ENCODE measurements at places on chromosomes 6 and 20. TPM values are rescaled to one million over a fixed set of nuclear protein-coding genes. Genes with fewer than 3 reads are reported as not detected.
A peak's percentile ranks its signal among the peaks of the same experiment; 100 is the strongest.

- H3K4me3 ChIP-seq: peak overlapping the region; percentile 57
- peaks cover 36% of the 10 kb centered on the region for H3K36me3 ChIP-seq
- peaks cover 14% of the 10 kb centered on the region for H3K4me1 ChIP-seq
- H3K27me3 ChIP-seq: no peaks in the 10 kb centered on the region
Observed at GRCh38 chr6:31621320-31621939, 915 bp downstream of the PRRC2A start.

GRCh38 chr6:151561238-151561637 is 67.4 kb downstream of the CCDC170 start:
- DNase-seq: no peak
- no peak overlapping the region for H3K27ac ChIP-seq
- H3K4me1 ChIP-seq: no peaks in the 10 kb centered on the region
- H3K36me3 ChIP-seq: no peaks in the 10 kb centered on the region

- H3K27ac ChIP-seq: no peak overlapping the region
- no peaks in the 10 kb centered on the region for H3K4me1 ChIP-seq
- no peaks in the 10 kb centered on the region for H3K36me3 ChIP-seq
- no peak overlapping the region for H3K4me3 ChIP-seq
Observed at GRCh38 chr6:28597924-28598722, 72.4 kb downstream of the GPX5 start.

GRCh38 chr20:62096421-62097380 is 25.6 kb upstream of the LSM14B start:
- H3K27ac ChIP-seq: no peak overlapping the region
- no peaks in the 10 kb centered on the region for H3K36me3 ChIP-seq

DNA sequence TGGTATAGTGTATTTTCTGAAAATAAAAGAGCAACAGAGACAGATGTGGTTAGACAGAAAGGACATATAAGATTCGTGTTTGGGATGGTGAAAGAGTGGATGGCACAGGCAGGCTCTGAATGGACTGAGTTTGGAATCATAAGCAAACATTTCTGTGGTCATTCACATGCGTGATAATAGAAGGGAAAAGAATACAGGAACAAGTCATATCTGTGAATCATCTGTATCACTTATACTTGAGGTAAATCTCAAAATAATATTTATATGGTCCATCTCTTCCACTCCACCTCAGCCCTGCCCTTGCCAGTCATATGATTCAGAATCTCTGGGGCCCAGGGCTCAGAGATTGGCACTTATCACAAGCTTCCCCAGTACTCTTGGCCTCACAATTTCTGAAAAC is 535.1 kb downstream of the BCKDHB start:
- H3K4me3 ChIP-seq: no peak overlapping the region
- H3K4me1 ChIP-seq: no peaks in the 10 kb centered on the region
- no peak for DNase-seq

GRCh38 chr6:17280552-17281090 is 540 bp upstream of the RBM24 start:
- H3K27ac ChIP-seq: no peak overlapping the region
- peak; percentile 12 for DNase-seq
- peaks cover 13% of the 10 kb centered on the region for H3K4me1 ChIP-seq

DNA sequence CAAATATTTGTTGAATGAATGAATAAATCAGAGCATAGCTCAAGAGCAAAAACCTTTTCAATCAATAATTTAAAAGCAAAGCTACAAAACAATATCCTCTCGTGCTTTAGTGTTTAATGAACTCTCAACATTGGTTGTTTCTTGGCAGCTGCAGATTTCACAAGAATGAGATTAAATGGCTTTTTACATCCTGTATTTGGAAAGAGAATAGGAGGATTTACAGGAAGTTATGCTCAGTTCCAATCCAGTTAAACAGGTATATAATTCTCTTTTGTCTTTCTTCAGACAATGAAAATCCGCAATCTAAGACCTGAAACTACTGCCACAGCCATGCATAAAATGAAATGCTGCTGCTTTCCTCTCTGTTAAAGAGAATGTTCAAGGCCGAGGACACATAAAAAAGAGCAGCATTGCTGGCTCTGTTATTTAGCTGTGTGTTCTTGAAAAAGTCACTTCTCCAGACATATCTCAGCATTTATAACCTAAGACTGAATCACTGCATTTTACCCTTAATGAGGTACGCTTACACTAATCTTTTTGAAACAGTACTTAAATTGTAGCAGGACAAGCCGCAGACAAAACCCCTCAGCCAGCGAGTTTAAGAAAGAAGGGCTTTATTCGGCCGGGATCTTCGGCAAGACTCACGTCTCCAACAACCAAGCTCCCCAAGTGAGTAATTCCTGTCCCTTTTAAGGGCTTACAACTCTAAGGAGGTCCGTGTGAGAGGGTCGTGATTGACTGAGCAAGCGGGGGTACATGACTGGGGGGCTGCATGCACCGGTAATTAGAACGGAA is 3.6 kb downstream of the C6orf52 start:
- peaks cover 17% of the 10 kb centered on the region for H3K4me1 ChIP-seq
- no peaks in the 10 kb centered on the region for H3K36me3 ChIP-seq
- H3K27ac ChIP-seq: no peak overlapping the region
- DNase-seq: no peak

GRCh38 chr6:37381579-37381978 is 27.8 kb downstream of the RNF8 start:
- no peak overlapping the region for H3K4me3 ChIP-seq
- peaks cover 18% of the 10 kb centered on the region for H3K36me3 ChIP-seq
- no peaks in the 10 kb centered on the region for H3K27me3 ChIP-seq

- DNase-seq: no peak
- no peaks in the 10 kb centered on the region for H3K27me3 ChIP-seq
Observed at GRCh38 chr6:156280065-156280464, 497.1 kb upstream of the ARID1B start.

GRCh38 chr6:152146385-152146784 is 338.9 kb downstream of the ESR1 start:
- H3K4me3 ChIP-seq: no peak overlapping the region
- H3K4me1 ChIP-seq: peaks cover 8% of the 10 kb centered on the region
- H3K36me3 ChIP-seq: no peaks in the 10 kb centered on the region

Gene HLA-DPB1
- total RNA-seq: 365 TPM

Gene FHL5
- 14.9 TPM for total RNA-seq
